Activated naive CD8-positive, alpha-beta T cell treated with anti-CD3 and anti-CD28 coated beads for 36 hours (primary cell): ENCODE measurements at places on chromosomes 4 and X. TPM values are rescaled to one million over a fixed set of nuclear protein-coding genes. Genes with fewer than 3 reads are reported as not detected.

Gene FAM47E
- not detected for total RNA-seq

Gene GABRA4
- not detected for total RNA-seq

Gene SLC34A2
- not detected for total RNA-seq

Gene PCDH19
- not detected for total RNA-seq

Gene MAP7D2
- total RNA-seq, result 0.70 TPM

Gene NDNF
- not detected for total RNA-seq

Gene XAGE1A
- total RNA-seq, result not detected

Gene GAGE12D
- not detected for total RNA-seq

Gene SGMS2
- total RNA-seq, result 0.46 TPM

Gene SPATA4
- total RNA-seq, result not detected

Gene CLCN4
- total RNA-seq, result 0.38 TPM

Gene PSAPL1
- total RNA-seq, result not detected

Gene PTCHD1
- not detected for total RNA-seq

Gene MAGEB3
- total RNA-seq, result not detected

Gene P2RY8
- 12.5 TPM for total RNA-seq

Gene MAGEA9B
- not detected for total RNA-seq

Gene MUC7
- total RNA-seq, result not detected

Gene MAGEH1
- total RNA-seq, result 20.2 TPM

Gene NLRP2B
- total RNA-seq, result not detected

Gene TKTL2
- total RNA-seq, result not detected

Gene XG
- not detected for total RNA-seq

Gene MTNR1A
- total RNA-seq, result not detected

Gene SAGE1
- total RNA-seq, result not detected

Gene HPF1
- total RNA-seq, result 27.5 TPM

Gene RAB40AL
- total RNA-seq, result 0.21 TPM

Gene BMP3
- total RNA-seq, result not detected

Gene MAGEA1
- total RNA-seq, result not detected

Gene TLR2
- total RNA-seq, result 1.1 TPM
